ENCODE measurements at places on chromosomes 11 and 22.

DNA sequence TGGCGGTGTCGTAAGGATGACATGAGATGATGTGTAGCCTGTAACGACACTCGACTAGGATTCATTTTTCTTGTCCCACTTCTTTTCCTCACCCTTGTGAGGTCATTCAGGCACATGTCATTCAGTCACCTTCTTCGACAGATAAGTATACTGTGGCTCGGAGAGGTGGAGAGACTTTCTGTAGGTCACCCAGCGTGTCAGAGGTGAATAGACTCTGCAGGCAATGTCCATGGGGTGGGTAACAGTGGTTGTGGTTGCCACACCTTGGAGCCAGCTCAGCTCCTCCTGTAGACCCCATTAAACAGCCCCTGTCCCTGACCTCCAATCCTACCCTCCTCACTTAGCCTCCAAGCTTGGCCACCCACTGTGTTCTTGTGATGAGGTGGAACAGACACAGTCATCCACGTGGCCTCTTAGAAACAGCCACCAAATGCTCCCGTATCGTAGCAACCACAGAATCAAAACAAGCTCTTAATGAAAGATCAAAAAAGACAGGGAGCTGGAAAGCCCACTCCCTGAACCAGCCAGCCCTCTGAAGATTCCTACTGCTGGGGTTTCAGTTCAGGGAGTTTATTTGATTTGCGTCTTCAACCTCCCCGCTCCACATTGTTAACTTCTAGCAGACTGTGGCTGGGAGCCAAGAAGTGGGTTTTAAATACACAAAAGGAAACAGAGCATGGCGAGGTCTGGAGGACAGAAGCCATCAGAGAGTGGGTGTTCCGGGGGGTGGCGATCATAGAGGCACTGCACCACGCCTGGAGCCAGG lies 89.0 kb upstream of the GRK3 start:
- no peak for DNase-seq

DNA sequence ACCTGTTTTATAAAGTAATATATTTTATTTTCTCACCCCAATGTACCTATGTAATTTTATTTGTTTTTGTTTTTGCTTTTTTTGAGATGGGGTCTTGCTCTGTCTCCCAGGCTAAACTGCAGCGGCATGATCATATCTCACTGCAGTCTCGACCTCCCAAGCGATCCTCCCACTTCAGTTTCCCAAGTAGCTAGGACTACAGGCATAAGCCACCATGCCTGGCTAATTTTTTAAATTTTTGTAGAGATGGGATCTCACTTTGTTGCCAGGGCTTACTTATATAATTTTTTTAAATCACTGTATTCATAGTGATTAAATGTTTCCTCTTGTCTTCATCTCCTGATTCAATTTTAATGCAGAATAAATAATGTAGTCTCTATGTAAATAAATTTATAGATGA lies 13.2 kb upstream of the DNAJB7 start:
- DNase-seq: no peak

- DNase-seq: peak; percentile 72
Observed at GRCh38 chr22:22848364-22848866, 39.2 kb upstream of the IGLL5 start.

- no peak for DNase-seq
Observed at GRCh38 chr22:40855071-40855978, 1.1 kb downstream of the ST13 start.

DNA sequence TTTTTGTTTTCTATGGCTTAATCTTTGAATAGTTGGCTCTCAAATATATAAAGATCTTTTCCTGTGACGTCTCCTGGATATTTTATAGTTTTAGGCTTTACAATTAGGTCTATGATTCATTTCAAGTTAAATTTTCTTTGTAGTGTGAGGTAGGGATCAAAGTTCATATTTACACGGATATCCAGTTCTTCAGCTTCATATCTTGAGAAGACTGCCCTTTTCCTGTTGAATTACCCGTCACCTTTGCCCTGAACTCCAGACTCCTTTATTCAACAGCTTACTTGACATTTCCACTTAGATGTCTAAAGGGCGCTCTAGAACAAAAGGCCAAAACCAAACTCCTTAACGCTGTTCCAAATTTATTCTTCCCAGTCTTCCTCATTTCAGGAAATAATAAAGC lies 51.7 kb downstream of the TTC17 start:
- DNase-seq: no peak

DNA sequence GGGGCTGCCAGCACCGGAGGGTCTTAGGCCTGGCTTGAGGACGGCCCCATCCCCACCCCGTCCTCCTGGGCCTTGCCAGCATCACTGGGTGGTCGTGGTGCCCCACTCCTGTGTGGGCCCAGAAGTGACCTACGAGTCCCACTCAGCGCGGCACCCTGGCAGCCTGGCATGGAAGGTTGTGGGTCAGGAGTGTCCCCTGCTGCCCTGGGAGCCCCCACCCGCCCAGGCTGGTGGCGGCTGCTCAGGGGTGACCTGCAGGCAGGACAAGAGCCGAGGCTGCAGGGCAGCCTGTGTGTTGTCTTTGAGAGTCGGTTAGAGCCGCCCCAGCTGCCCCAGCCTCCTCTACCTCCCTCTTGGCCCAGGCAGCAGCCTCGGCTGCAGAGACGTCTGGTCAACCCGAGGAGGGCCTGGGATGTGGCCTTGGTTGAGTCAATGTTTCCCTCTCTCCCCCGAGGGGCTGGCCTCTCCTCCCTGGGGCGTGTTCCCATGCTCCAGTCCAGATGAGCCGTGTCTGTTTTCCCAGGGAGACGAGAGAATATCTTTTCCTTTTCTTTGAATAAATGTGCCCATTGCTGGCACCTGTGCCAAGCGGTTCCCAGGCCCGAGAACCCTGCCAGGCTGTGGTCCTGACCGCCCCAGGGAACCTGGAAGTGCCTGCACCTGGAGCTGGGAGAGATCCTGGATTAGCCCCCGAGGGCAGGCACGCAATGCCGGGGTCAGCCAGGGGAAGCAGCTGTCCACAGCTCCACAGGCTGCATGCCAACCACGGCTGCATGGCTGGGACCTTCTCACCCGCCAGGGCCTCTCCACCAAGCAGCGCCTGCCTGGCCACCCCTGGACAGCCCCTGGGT lies 35.7 kb upstream of the MUC5AC start:
- peak; percentile 26 for DNase-seq

- DNase-seq: no peak
Observed at GRCh38 chr11:8330404-8330803, 66.7 kb upstream of the LMO1 start.

DNA sequence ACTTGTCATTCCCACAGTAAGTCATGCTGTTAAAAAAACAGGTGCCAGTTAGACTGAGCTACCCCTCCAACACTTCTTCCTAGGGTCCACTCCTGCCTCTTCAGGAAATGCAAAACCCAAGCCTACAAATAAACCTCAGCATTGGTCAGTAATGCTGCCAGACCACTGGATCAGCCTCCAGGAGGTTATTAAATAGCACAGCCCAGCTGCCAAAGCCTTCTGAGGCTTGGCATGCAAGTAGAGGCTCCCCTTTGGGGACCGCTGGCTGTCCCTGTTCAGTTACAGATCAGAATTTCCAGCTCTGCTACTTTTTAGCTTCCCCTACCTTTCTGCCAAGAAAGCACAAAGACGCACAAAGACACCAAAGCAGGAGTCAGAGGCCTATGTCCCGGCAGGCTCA lies 33.3 kb downstream of the ABTB2 start:
- no peak for DNase-seq

GRCh38 chr11:32602657-32603415 lies 19.2 kb downstream of the EIF3M start:
- no peak for DNase-seq

DNA sequence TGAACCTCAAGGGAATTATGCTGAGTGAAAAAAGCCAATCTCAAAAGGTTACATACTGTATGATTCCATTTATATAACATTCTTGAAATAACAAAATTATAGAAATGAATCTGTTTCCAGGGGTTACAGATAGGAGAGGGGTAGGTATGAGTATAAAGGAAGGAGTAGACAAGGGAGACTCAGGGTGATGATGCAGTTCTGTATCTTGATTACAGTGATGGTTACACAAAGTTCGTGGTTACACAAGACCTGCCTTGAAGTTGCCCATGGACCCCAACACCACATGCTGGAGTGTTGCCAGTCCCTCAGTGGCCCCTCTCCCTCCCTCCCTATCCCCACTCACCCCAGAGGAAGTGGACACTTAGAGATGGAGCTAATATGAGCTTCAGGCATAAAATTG lies 20.3 kb downstream of the STK33 start:
- DNase-seq: no peak

GRCh38 chr11:64078905-64079304 lies 43.2 kb downstream of the FLRT1 start:
- no peak for DNase-seq

- no peak for DNase-seq
Observed at GRCh38 chr11:15742626-15743519, 613.5 kb downstream of the SOX6 start.

DNA sequence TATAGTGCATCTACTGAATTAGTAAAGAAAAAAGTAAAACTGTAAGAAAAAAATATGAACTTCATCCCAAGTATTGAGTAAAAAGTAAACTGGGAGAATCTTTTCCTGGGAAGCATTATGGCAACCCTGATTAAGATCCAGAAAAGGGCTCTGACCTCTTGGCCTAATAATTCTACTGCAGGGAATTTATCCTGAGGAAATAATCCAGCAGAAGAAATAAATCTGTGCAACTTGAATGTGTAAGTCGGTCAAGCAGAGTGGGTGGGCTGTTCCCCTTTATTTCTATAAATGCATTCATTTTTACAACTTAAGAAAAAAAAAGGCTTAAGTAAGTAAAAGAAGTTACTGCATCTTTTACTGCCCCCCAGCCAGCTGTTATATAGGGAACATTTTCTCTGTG lies 111.2 kb upstream of the PARVA start:
- DNase-seq: no peak

DNA sequence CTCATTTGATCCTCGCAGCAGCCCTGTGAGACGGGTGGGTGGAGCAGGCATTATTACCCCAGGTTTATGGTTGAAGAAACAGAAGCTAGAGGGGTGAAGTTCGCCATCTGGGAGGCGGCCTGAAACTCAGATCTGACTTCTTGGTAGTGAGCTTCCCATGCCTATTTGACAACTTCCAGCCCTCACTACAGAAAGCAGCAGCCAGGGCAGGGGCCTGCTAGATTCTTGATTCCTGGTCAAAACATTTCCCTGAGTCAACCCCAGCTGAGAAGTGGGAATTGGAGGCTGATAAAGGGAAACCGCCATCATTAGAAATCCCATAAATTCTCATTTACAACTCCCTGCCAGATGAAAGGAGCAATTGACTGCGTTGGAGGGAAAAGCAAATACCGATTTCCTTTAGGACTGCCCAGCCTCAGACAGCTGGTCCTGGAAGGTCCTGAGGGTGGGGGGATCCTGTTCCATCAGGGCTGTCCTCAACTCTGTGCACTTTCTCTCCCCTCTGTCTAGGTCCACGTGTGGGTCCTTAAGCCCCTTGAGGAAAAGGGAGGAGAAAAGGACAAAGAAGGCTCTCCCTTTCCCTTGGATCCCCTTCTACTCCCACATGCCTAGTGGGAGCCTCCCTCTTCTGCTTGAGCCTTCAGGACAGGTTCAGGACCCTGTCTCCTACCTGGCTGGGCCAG lies 10.2 kb upstream of the NECTIN1 start:
- no peak for DNase-seq

GRCh38 chr11:16280256-16280682 lies 76.1 kb downstream of the SOX6 start:
- DNase-seq: no peak

DNA sequence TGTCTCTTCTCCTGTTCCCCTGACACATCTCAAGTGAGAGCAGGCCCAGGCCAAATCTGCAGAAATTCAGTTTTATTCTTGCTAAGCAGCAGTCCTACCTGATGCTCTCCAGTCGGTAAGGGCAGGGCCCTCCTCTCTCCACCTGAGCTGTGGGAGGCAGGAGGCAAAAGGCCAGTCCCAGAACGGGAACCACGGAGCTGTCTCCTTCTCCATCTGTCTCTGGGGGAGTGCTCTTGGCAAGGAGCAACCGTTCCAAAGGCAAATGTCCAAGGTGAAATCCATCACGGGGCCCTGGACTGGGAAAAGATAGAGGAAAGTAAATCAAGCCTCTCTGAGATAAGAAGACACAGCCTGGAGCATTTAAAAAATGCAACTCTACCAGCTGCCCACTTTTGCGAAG lies 65.2 kb upstream of the CDON start:
- no peak for DNase-seq

DNA sequence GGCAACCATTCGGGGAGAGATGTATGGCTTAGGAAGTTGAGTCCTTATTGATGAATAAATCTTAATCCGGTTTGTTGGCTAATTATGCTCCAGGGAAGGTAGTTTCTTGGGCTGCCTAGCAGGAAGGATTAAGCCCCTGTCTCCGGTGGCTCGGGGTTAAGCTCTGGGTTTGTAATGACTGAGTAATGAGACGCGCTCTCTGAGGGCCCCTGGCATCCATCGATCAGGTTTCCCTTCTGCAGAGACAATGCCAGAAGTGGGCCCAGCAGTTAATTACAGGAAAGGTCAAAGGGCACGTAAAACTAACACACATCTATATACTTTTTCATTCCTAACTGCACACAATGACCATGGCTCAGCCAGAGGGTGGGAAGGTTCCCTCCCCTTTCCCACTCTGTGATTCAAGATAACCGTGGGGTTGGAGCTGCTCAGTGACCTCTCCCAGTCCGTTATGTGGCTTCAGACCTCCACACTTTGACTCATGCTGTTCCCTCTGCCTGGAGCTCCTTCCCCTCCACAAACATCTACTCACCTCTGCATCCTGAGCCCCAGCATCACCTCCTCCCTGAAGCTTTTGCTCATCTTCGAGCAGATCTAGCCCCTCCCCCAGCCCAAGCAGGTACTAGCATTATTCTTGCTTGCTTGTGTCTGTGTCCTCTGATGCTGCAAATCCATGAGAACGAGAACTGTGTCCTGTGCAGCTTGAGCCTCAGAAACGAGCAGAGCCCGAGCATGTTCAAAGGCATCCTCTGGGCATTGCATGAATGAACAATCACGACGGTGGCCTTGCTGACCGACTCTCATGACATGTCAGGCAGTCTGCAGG lies 16.6 kb downstream of the SCUBE1 start:
- DNase-seq: no peak

- no peak for DNase-seq
Observed at GRCh38 chr11:30423886-30424285, 101.0 kb downstream of the ARL14EP start.

GRCh38 chr11:112835591-112836255 lies 125.5 kb upstream of the NCAM1 start:
- DNase-seq: no peak

DNA sequence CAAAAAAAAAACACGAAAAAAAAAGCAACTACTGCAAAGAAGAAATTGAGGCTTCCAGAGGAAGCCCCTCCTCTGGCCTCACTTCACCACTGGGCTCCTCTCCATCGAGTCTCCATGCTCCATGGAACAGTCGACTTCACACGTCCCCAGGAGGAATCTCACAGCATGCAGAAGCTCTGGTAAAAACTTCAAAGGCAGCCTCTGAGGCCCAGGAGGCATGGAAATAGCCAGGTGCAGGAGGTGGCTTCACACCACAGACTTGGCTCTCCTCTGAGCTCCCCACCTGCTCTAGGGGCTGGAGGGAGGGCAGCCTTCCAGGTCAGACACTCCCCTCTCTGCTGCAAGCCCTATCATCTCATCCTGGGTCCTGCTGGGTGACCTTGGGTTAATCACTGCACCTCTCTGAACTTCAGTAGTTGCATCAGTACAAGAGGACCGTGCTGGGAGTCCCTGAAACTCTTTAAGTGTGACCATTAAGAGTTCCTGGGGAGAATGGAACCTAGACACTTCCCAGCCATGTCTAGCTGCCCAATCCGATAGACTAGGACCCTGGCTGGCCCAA lies 8.2 kb downstream of the PDE2A start:
- DNase-seq: no peak
